ENCODE measurements at places on chromosomes 7 and 10.
A peak's percentile ranks its signal among the peaks of the same experiment; 100 is the strongest.

DNA sequence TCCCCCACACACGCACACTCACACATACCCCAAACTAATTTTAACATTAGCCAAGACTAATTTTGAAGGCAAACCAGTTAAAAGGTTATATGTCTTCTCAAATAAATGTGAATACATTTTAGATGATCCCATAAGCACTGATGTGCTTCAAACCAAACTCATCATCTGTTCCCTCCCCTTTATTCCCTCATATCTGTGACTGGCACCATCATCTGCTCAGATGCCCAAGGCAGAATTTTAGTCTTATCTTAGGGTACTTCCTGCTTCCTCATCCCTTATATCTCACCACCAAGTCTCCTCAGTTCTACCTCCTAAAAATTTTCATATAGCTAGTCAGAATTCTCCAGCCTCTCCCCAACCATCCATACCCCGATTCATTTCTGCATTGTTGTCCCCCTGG, 80.4 kb downstream of the UPF2 start:
- no peak for DNase-seq

- DNase-seq: peak; percentile 45
These were observed 88.0 kb downstream of the FOXP2 start for GRCh38 chr7:114502454-114503254.

- peak; percentile 54 for DNase-seq
These were observed 102.2 kb downstream of the GFRA1 start for GRCh38 chr10:116170815-116171250.

DNA sequence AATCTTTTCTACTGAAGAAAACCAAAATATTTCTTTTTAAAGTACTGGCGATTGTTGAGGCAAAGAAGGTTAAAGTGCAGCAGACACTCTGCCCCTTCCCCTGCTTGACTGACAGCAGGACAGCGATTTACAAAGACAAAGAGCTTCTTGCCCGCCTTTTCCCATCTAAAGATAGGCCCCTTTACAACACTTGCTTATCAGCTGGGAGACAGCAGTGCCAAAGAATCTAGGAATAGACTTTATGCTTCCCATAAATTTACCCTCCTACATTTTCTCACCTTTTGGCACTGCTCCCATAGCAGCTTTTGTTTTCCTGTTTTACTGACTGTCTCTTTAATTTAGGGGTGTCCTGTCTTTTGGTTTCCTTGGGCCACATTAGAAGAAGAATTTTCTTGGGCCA, 824.1 kb downstream of the CCSER2 start:
- DNase-seq: no peak

- DNase-seq: no peak
These were observed 5.2 kb downstream of the OPTN start for GRCh38 chr10:13105184-13105583.

- DNase-seq: no peak
These were observed 208.2 kb upstream of the VSTM2A start for GRCh38 chr7:54333952-54334351.

Data from SJCRH30 (cell line).